Karpas-422 (cell line): ENCODE measurements at places on chromosomes 3 and 15.
A peak's percentile ranks its signal among the peaks of the same experiment; 100 is the strongest.

DNA sequence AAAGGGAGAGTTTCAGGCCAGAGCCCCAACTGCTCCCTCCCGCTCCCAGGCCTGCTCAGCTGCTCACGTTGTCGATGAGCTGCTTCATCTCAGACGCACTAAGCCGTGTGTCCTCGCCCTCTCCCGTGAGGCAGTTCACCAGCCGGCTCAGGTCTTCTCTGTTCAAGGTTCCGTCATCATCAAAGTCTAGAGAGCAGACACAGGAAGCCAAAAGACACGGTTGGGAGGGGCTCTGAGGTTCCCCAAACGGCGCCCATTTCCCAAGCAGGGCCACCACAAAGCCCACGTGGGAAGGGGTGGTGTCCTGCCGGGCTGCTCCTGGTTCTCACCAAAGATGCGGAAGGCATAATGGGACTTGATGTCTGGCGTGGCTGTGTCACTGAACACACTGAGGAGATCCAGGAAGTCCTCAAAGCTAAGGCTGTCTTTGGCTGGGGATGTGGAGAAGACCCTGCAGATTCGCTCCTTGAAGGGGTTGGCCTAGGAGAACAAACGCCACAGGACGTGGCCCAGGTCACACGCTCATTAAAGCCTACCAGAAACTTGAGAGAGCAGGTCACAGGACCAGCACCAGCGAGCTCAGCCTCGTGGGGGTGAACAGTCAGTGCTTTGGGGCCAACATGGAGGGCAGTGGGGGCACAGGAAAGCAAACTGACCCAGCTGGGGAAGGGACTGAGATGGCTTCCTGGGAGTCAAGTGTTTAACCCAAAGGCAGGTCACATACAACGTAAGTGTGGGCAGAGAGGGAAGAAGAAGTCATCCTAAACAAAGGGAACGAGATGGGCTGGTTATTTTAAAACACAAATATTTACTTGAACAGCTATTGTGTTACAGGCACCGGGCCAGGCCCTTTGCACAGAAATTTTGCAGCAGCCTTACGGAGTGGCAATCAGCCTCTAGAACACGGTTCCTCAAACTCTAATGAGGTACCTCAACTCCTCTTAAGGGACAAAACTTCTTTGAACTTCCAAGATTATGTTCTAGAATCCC lies 2.4 kb downstream of the CIB1 start:
- DNase-seq, result no peak

- DNase-seq, result no peak
These were observed 31.6 kb downstream of the FILIP1L start for GRCh38 chr3:100082714-100083113.

DNA sequence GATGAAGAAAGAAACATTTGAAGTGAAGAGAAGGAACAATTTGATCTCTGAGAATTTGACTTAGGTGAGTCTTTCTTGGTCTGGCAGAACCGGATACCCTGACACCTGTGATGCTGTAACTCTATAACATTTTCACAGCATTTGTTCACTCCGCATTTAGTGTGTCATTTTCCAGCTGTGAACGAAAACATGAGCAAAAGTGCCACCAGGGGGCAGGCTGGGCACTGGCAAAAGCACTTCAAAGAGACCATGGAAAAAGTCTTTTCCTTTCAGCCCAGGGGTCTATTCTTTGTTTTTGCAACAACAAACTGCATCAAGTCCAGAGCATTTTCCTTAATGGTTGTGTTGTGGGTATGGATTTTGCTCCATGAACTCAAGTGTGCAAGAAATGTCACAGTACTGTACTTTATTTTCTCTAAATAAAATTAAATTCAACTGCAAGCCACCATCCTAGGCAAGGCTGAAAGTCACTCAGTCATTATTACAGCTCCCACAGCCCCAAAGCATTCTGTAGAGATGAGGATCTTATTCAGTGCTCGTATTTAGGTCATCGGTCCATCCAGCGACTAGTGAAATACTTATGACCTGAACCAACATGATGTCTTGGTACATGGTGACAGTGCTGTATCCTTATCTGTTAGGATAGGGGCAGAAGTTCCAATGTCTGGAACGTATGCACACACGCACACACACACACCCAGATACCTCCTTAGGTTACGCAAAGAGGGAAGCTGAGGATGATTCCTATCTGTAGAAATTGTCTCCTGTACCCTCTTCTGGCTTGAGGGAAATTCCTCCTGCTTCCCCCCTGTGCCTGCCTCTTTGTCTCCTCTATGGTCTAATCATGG lies 125.5 kb downstream of the GADL1 start:
- DNase-seq, result peak; percentile 78

DNA sequence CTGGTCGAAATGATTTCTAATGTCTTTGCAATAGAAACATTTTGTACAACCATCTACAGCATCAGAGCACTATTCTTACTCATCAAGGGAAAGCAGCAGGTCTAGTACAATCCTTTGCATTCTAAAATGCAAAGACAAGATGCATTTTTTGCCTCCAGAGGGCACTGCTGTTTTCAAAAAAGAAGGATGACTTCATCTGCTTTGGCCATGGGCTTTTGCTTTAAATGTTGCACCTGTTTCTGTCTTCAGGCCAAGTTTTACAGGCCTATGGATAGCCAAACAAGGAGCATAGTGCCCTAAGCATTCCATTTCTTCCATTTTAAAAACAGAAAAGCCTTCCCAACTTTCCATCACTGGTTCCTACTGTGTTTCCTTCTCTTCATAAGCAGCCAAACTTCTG lies 3.4 kb downstream of the PARP9 start:
- DNase-seq, result peak; percentile 91

DNA sequence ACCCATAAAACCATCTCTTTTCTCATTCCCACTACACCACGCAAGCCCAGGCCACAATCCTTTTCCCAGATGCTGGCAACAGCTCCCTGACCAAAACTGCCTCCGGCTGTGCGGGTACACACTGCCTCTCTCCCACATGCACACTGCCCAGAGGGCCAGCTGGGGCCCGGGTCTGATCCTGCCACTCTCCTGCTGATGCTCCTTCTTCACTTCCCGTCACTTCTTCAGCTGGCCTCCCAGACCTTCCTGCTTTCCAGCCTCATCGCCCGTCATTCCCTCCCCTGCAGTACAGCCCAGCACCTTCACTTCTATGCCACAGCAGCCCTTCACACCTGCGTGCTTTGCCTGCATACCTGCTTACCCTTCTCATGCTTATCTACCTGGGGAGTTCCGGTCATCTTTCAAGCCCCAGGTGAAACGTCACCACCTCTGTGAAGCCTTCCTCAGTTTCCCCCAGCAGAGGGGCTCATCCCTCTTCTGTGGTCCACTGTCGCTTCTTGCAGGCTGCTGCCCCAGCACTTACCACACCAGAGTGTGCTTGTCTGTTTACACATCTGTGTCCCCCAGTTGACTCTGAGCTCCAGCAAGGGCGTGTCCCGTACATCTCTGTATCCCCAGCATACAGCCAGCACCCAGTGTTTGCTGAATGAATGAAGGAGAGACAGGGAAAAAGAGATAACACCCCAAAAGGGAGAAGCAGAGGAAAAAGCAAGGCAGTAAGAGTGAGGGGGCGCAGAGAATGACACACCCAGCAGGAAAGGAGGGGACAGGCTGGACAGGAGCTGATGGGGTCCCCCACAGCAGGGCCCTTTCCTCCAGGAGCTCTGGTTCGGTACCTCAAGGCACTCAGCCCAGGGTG lies 22.2 kb downstream of the GRAMD2A start:
- no peak for DNase-seq

DNA sequence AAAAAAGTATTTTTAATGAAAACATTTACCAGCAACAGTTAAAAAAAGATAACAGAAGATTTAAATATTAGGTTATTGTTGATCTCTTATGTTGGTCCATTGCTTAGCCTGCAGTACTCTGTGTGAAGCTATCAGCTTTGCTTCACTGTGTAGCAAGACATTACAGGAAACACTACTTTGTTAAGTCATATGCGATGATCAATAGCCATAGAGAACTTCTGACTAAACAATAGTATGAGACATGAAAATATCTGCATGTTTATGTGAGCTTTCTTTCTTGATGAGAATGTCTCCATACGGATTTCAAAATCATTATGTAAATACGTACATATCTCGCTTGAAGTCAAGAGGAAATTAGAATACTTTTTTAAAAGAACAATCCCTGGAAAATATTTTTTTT lies 27.0 kb upstream of the CAPN3 start:
- DNase-seq, result no peak
